ENCODE measurements at places on chromosomes 4 and X.

- no peak for DNase-seq
Observed at GRCh38 chrX:38278682-38279081, 48.6 kb downstream of the RPGR start.

- DNase-seq = no peak
Observed at GRCh38 chr4:137194670-137195069, 337.6 kb downstream of the PCDH18 start.

DNA sequence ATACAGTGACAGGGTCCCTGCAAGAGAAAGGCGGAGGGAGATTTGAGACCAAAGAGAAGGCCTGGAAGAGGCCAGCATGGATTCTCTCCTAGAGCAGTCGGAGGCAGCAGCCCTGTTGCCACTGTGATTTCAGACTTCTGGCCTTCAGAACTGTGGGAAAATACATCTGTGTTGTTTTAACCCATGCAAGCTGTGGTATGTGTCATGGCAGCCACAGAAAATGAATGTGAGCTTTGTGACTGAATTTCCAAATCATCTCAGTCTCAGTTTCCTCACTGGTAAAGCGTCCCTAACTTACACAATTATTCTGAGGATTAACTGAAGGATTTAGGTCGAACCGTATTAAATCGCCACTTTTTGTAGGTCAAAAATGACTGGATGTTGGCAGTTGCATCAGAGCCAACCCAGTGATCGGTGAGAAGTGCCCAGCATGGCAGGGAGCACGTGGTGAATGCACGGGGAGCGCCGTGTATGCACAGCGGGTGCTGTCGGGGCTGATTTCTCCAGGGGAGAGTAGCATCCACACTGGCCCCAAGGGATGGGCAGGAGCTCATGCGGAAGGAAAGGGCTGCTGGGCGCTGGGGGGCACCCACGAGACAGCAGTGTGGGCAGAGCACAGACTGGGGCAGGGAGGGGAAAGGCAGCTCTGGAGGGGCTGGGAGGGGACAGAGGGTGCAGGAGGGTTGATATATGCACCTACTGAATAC is 23.8 kb upstream of the NSG1 start:
- no peak for DNase-seq

DNA sequence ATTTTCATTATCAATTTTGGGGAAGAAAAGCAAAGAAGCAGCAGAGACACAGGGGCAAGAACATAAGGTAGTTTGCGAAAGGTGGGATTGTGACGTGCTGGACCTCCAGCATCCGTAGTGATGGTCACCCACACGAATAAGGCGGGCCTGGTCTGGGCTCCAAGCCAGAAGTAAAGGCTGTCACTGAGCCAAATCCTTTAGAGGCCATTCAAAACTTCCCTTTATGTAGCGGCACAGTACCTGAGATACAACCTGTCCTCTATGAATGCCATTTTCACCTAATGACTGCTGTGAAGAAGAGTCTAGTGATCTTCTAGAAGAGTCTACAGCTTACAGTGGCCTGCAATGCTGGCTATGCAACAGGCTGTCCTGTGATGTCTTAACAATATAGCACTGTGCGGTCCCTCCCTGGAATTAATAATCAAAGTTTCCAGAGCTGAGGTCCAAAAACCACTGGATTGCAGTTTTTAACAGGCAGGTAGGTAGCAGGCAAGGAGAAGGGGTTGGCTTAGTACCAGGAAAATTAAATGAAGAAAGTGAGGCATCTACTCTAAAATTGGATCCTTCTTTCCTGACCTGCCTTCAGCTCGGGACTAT is 56.2 kb downstream of the TRIML1 start:
- no peak for DNase-seq

GRCh38 chr4:144647095-144647561 is 1.2 kb downstream of the HHIP start:
- DNase-seq = no peak

GRCh38 chr4:54231768-54232688 is 2.9 kb downstream of the PDGFRA start:
- DNase-seq = peak; percentile 88

GRCh38 chr4:158895797-158896576 is 127.2 kb downstream of the FNIP2 start:
- DNase-seq = no peak

DNA sequence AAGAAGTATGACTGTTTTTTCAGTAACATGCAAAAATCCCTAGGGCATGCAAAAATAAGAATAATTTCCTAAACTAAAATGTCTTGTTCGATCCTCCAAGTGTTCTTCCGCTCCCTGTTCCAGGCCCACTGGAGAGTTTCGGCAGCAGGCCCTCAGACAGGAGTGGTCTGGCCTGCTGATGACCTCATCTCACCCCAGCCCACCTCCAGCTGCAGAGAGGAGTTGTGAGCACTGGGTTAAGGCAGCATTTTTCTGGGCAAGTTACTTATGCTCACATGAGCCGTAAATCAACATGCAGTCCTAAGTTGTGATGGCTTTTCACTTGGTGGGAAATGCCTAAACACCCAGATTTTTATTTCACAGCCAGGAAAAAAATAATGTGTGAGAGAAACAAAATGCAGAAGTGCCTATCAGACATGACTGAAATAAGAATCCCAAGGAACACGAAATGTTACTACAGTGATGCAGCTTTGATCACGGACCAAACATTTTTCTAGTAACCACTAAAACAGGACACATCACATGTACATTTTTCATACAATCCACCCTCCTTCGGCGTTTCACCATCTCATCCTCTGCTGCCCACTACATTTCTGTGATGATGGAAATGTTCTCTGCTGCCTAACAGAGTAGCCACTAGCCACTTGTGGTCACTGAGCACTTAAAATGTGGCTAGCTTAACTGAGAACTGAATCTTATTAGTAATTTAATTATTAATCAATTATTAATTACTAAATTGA is 153.3 kb upstream of the TBL1X start:
- no peak for DNase-seq

DNA sequence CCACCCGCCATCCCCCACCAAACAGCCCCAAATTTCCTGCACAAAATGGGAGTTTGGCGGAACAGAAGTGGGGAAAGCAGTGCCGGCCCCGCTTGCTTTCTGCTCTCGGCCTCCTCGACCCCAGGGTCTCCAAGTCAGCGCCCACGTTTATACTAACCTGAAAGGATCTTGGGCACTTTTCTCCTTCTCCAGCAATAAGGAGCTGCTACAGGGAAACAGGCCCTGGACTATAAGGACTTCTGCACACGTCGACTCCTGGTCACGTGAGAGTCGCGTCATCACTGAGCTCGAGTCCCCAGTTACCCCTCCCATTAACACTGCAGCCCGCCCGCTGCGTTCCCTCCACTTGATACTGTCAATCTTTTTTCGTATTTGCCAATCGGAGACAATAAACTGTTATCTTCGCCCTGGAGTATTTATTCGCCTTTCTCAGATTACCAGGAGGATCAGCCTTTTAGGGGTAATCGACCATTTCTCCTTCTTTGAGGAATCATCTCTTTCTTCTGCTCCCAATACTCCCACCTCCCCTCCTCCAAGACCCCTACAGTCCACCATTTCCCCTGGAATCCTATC is at the start of gene TCEAL8:
Gene TCEAL8, minus strand, starts transcription at position 235 of the 573 bp plus-strand sequence. CDS start 1,176 bp downstream, outside the sequence.
- peak; percentile 86 for DNase-seq

Data from coronary artery (tissue), 2 donors.